ENCODE measurements at places on chromosomes 4 and X.

DNA sequence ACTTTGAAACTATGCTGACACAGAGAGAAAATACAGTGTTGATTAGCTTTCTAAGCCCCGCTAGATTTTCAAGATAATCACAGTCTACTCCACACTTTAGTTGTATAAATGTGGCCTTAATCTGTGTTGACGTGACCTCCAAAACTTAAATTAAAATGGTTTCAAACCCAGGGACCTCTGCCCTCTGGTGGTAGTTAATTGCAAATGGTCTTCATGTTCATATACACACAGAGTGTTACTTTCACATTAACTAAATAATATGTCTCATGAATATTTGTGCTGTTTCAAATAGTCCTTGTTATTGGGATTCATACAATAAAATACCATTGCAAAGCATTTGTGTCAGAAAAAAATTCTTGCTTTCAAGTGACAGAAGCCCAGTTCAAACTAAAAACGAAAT is 64.3 kb downstream of the TASL start:
- no peak for ATAC-seq

DNA sequence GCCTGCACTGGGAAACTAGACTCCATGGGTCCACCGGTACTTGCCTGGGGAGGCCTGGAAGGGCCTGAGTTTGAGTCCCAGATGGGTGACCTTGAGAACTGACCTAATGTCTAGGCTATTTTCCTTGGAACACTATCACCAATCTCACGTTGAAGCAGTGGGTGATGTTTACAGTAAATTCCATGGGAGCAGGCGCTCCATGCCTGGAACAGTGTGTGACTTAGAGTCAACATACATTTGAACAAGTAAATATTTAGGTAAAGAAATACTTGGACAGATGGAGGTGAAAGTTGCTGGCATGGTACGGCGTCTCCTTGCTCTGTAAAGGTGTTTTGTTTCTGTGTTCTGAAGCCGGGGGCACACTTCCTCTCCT is 47.5 kb downstream of the TBC1D14 start:
- no peak for ATAC-seq

GRCh38 chr4:22487328-22487727 is 28.5 kb downstream of the ADGRA3 start:
- ATAC-seq: no peak

- ATAC-seq: no peak
Measured at GRCh38 chr4:32847461-32847860, 2127.3 kb downstream of the PCDH7 start.

- ATAC-seq: no peak
Measured at GRCh38 chr4:82430964-82431745, 765 bp downstream of the ENOPH1 start.

GRCh38 chr4:152321398-152321797 is 214.5 kb downstream of the FBXW7 start:
- ATAC-seq: no peak

- ATAC-seq: no peak
Measured at GRCh38 chrX:126855839-126856524, 36.5 kb downstream of the PRR32 start.

GRCh38 chr4:67120369-67120768 is 424.9 kb downstream of the CENPC start:
- ATAC-seq: no peak

DNA sequence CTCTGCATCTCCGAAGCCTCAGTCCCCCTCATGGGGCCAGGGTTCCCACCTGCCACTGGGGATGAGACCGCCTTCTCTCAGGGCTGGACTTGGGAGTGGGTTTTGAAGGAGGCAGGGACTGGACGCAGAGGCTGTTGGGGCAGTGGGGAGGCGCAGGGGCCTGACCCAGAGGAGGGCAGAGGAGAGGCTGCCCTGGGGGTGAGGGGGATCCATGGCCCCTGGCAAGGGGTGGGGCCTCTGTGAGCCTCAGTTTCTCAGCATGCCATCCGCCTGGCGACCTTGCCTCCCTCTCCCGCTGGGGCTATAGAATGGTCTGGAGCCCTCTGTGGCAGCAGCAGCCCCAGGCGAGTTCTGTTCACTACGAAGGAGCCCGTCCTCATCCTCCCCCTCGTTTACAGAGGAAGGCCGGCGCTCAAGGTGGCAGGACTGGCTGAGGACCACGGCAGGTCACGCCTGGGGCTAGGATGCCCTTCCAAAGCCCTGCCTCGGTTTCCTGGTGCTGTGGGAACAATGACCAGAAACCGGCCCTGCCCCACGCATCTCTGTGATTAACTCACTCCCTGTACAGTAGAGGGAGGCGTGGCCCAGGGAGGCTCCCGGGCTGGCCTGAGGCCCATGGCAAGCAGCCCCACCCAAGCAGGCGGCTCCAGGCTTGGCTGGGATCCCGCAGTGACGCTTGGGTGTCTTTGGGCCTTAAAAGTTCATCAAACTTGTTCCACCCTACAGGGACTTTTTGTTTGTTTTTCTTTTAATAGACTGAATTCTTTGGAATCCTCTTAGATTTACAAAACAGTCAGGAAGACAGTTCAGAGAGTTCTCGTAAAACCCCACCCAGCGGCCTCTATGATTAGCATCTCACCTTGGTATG is 16.0 kb upstream of the SH3TC1 start:
- no peak for ATAC-seq
